Stimulated activated CD4-positive, alpha-beta T cell treated with anti-CD3 and anti-CD28 coated beads, Interleukin-1b, Interleukin-23, amount 100 ng/mL, for 1 hour (primary cell): ENCODE measurements at places on chromosomes 7 and 10.

DNA sequence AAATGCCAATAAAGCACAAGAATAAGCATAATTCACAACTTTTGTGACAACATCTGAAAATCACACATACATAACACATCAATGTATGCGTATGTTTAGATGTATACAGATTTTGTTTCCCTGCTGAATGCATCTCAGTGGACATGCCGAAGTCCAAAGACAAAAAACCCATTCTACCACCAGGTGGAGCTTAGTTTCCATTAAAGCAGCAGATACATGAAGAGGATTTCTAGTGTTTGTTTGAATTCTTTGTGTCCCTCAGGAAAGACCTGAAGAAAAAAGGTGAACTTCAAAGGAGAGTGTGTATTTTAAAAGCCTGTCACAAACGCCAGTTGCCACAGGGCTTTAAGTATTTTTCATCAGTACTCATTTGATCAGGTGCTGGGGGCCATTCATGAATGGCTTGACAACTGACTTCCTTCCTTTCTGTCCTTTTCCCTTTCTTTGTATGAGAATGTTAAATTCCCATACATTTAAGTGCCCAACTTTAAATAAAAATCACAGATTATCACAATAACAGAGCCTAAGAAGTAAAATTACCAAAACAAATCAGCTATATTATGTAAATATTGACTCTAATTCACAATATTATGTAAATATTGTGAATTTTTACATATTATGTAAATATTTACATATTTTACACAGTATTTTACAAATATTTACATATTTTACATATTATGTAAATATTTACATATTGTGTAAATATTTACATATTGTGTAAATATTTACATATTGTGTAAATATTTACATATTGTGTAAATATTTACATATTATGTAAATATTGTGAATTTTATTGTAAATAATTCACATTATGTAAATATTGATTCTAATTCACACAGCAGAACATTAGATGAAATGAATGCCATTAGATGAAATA lies 343.0 kb downstream of the CRPPA start:
- no peak for DNase-seq

DNA sequence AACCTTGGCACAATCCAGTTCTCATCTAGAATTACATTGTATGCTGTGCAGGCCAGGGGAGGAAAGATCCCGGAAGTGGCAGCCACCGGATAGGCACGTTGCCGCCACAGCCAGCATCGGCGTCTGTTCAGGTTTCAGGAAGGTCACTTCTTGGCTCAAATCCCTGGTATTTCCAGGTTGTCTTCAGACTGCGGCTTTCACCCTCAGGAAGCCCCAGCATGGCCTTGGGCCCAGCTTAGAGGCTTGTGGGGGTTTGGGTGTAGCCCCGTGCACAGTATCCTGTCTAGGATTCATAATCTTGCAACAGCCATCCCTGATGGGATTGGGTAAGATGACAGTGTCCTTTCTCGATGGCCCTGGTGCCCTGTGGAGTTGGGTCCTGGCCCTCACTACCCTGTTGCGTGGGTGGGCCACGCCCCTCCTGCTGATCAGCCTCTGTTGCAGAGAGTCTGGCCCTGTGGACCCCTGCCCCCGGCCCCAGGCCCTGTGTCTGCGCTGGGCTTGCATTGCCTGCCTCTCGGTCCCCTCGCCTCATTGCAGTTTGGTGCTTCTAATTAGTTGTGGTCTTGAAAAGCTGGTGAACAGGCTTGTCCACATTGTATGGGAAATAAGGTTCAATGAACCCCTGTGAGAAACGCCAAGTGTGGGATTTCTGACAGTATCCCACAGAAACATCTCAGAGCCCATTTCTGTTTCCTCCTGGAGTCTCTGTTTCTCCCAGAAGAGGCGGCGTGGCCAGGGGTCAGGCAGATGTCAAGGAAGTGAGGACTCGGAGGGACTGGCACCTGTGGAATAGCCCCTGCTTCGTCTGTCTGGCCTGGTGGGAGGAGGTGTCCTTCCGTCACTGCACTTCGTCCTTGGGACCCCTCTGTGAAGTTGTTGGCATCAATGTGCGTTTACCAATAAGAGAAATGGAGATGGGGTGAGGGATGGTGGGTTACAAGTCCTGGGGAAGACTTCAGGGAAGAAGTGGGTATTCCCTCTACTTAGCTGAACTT lies 77.5 kb downstream of the MGMT start:
- no peak for DNase-seq

GRCh38 chr10:125157505-125157904 lies 2.9 kb downstream of the CTBP2 start:
- no peak for DNase-seq

- DNase-seq, result no peak
Measured at GRCh38 chr10:63738410-63738809, 217.2 kb downstream of the REEP3 start.

- DNase-seq, result no peak
Measured at GRCh38 chr10:113362645-113363091, 190.2 kb upstream of the HABP2 start.

DNA sequence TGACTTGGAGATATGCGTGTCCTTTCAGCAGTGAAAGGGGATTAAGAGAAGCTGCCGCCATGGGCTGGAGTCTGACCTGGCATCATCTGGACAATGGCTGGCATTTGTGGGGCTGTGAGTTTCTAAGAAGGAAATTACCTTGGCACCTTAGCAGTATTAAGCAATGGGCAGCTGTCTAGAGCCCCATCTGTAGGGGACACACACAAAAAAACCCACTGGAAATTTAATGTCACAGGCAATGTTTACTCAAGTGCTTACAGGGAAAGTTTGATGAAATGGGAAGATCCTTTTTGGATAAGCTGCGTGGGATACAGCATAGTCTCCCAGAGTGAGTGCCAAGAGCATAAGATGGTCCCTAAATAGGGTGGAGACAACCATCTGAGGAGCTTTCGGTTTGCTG lies 25.0 kb downstream of the ADRA2A start:
- DNase-seq, result no peak

DNA sequence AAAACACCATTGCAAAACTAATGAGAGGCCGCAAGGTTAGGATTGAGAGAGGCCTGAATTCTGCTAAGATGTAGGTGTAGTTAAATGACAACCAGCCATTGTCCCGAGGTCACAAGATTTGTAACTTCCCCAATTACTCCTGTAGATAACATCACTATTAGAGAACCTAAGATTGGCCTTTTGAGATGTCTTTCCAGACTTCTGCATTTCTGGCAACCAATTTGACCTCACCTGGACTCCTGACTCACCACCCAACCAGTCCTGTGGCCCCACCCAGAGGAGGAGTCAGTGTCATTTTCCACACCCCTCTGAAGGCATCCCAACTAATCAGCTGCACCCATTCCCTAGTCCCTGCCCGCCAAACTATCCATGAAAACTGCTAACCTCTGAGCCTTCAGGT lies 115.7 kb downstream of the PRKAG2 start:
- DNase-seq, result no peak

DNA sequence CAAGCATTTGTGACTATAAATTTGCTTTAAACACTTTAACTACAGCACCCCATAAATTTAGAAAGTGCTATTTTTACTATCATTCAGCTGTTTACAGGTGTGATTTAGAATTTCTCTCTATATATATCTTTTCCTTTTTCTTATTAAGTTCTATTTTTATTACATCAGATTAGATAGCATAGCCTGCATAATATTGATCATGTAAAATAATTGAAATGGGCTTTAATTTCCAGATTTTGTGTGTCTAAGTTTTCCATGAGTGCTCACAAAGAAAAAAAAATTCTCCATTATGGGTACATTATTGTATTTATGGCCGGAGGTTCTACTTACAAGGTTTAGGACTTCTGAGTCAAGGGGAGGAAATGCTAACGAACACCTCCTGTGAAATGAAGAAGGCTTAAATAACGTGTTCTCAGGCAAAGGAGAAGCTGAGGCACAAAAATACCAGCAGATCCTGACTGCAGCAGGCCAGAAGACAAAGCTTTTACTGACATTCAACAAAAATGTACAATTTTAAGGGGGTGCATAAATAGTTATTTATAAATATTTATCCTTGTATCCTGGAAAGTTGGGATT lies 114.2 kb downstream of the RNF133 start:
- DNase-seq, result no peak

DNA sequence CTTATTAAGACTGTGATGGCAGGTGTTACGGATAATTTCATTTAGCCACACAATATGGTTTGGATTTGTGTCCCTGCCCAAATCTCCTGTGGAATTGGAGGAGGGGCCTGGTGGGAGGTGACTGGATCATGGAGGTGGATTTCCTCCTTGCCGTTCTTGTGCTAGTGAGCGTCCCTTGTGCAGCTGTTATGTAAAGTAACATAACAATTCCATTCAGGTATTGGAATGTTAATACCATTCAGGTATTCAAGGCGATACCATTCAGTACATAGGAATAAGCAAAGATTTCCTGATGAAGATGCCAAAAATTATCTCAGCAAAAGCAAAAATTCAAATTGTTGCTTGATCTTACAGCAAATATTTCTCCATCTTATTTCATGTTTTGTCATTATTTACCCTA lies 32.5 kb upstream of the PLXDC2 start:
- DNase-seq, result no peak

- no peak for DNase-seq
Measured at GRCh38 chr7:131570401-131570800, 14.0 kb upstream of the PODXL start.

GRCh38 chr7:144019457-144019856 lies 19.3 kb downstream of the OR6B1 start:
- DNase-seq, result no peak

DNA sequence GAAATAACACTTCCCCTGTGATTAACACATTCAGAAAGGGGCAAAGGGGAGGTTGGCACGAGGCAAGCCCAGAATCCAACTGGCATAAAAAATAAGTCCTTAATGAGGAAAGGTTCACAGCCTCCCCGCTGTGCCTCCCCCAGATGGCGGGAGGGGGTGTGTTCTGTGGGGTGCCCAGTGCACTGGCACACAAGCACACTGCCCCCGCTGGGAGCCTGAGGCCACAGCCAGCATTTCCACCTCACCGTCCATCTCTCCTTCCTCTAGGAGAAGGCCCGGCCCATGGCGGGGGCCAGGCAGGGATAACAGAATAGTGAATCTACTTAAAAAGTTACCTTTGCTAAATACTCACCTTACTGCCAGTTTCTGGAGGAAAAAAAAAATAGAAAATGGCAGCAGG lies 43.2 kb downstream of the PRKAG2 start:
- DNase-seq, result no peak

DNA sequence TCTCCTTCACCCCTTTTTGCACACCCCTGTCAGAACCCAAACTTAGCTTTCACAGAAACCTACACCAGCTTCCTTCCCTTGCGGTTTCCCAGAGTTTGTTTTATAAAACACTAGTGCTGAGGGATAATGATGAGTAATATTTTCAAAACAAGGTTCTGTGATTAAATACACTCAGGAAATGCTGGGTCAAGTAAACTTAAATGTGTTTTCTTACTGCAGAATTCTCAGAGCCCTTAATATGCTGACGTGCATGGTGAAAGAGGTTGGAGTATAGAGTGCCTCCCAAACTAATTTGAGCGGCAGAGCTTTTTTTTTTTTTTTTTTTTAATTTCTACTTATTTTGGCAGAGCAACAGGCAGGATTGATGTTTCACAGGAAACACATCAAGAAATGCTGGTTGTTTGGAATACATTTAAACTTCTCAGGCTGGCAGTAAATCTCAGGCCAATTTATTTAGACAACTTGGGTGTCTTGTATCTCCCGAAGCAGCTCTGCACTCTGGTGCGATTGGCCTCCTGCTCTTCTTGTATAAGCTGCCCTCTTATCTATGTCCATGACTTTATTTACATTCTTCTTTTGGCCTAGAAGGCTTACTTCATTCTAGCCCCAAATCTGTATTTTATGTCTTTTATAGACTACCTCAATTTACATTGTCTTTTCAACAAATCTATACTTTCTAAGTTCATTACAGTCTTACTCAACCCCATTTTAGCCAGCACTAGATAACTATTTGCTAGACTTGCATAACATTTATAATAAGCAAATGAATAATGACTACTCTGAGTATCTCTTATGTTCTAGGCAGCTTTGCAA lies 165.4 kb downstream of the BMPER start:
- DNase-seq, result no peak

GRCh38 chr7:17369691-17370426 lies 71.4 kb downstream of the AHR start:
- DNase-seq, result no peak

- DNase-seq, result no peak
Measured at GRCh38 chr10:17236468-17237148, 8.6 kb downstream of the VIM start.

- no peak for DNase-seq
Measured at GRCh38 chr7:44852590-44852989, 4.7 kb upstream of the H2AZ2 start.

- DNase-seq, result no peak
Measured at GRCh38 chr7:6007386-6007785, 1.5 kb downstream of the PMS2 start.

DNA sequence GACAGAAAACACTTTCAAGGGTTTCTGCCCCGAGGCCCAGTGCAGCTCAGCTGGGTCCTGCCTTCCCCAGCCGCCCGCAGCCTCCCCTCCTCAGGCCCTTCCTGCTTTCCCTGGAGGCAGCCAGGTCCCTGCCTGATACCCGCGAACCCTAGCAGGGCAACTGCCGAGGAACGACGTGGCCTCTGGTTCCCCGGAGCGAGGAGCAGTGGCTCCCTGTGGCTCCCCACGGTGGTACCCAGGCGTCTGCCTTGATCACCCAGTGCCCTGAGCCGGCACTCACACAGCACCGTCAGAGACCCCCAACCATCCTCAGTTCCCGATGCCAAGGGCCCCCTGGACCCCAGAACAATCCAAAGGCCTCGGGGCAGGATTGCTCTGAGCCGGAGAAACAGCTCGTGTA lies 58.3 kb downstream of the CFAP46 start:
- no peak for DNase-seq

GRCh38 chr7:93629291-93629801 lies 54.8 kb upstream of the CALCR start:
- no peak for DNase-seq

- DNase-seq, result no peak
Measured at GRCh38 chr10:86325158-86325557, 41.4 kb downstream of the GRID1 start.

DNA sequence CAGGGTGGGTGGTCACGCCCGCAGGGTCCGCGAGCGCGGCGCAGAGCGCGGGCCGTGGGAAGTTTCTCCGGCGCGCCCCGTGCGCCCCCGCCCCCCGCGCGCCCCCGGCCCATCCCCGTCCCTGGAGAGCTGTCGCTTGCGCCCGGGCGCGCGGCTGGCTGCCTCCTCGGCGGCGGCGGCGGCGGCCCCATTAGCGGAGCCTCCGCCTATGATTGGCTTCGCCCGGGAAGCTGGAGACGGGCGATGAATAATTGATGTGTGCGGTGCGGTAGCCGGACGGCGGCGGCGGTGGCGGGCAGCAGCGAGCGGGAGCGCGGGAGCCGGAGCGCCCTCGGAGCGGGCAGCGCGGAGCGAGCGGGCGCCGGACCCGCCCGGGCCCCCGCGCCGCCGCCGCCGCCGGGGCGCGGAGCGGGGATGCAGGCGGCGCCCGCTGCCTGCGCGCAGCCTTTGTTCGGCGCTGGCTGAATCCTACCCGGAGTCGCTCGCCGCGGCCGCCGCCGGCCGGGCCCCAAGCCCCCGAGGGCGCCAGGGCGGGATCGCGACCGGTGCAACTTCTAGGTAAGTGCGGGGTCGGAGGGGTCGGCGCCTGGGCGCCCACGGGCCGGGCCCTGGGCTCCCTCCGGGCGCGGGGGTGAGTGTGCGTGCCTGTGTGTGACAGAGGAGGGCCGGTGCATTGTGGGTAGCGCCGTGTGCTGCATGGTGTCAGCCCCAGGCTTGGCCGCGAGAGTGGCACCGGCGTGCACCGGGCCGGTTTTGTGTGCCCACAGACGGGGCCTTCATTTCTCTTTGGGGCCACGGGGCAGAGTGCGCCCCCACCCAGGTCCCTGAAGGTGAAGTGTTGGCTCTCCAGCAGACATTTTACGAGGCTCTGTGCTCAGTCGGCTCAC lies 103.8 kb upstream of the PPIF start:
- DNase-seq, result no peak
